ENCODE measurements at places on chromosomes 7 and 10. TPM values are rescaled to one million over a fixed set of nuclear protein-coding genes. Genes with fewer than 3 reads are reported as not detected.

Gene ZNF488
- total RNA-seq: not detected

Gene SPDYE16
- total RNA-seq: not detected

Gene HEPACAM2
- 0.28 TPM for total RNA-seq

Gene NEUROD6
- not detected for total RNA-seq

Gene GRM3
- not detected for total RNA-seq

Gene TEX36
- total RNA-seq: not detected

Gene VAX1
- not detected for total RNA-seq

Gene CTNNA3
- total RNA-seq: under 0.01 TPM

Gene ICA1
- not detected for total RNA-seq
